ENCODE measurements at places on chromosomes 7 and 10.
A peak's percentile ranks its signal among the peaks of the same experiment; 100 is the strongest.

GRCh38 chr10:17452060-17452841 lies 2.1 kb downstream of the ST8SIA6 start:
- H3K4me1 ChIP-seq: no peaks in the 10 kb centered on the region
- peaks cover 29% of the 10 kb centered on the region for H3K27me3 ChIP-seq
- no peak overlapping the region for H3K27ac ChIP-seq
- H3K36me3 ChIP-seq: no peaks in the 10 kb centered on the region
- H3K4me3 ChIP-seq: peak overlapping the region; percentile 65

GRCh38 chr10:129883626-129884397 lies 80.3 kb downstream of the EBF3 start:
- H3K4me1 ChIP-seq: peaks cover 22% of the 10 kb centered on the region
- no peaks in the 10 kb centered on the region for H3K36me3 ChIP-seq
- H3K27ac ChIP-seq: no peak overlapping the region
- no peak overlapping the region for H3K4me3 ChIP-seq
- H3K27me3 ChIP-seq: no peaks in the 10 kb centered on the region

DNA sequence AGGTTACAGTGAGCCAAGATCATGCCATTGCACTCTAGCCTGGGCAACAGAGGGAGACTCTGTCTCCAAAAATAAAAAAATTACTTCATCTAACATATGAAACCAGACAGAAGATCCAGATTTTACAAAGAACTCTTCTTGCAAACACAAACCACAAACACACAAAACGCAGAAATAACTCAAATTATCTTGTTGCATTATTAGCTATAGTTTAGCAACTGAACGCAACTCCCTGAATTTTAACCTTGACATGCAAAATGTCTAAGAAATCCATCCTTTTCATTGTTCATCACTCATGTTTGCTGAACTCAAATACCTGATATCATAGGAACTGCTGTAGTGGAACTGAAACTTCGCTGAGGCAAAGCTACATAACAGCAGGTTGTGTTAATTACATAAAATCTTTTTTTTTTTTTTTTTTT lies 64.1 kb downstream of the MICU1 start:
- peaks cover 4% of the 10 kb centered on the region for H3K4me1 ChIP-seq
- DNase-seq: no peak
- no peak overlapping the region for H3K27ac ChIP-seq
- H3K4me3 ChIP-seq: no peak overlapping the region

DNA sequence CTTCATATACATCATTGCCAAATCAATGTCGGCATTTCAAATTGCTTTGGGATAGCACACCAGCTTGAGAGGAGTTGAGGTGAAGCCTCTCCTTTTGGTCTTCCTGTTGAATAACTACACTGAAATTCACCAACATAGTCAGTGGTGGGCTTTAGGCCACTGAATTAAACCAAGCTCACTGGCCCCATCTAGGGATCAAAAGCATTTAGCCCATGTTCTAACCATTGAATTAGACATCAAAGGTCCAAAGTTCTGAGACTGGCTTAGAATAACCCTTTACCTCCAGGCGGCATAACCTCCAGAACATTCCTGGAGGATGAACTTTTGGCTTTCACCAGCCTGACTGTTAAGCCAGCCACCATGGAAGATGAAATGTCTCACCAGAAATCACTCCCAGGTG lies 54.6 kb downstream of the BPGM start:
- no peaks in the 10 kb centered on the region for H3K27me3 ChIP-seq
- no peak overlapping the region for H3K27ac ChIP-seq
- H3K4me1 ChIP-seq: no peaks in the 10 kb centered on the region
- no peak overlapping the region for H3K4me3 ChIP-seq
- no peak for DNase-seq
- no peaks in the 10 kb centered on the region for H3K36me3 ChIP-seq

GRCh38 chr10:46273506-46274477 lies 13.0 kb upstream of the ANTXRL start:
- H3K36me3 ChIP-seq: no peaks in the 10 kb centered on the region
- DNase-seq: no peak
- H3K4me3 ChIP-seq: no peak overlapping the region
- no peaks in the 10 kb centered on the region for H3K4me1 ChIP-seq
- no peaks in the 10 kb centered on the region for H3K27me3 ChIP-seq

- H3K4me3 ChIP-seq: no peak overlapping the region
- H3K4me1 ChIP-seq: no peaks in the 10 kb centered on the region
- H3K36me3 ChIP-seq: no peaks in the 10 kb centered on the region
- no peaks in the 10 kb centered on the region for H3K27me3 ChIP-seq
- no peak overlapping the region for H3K27ac ChIP-seq
Observed at GRCh38 chr10:30282221-30282620, 66.9 kb downstream of the MTPAP start.

GRCh38 chr7:68783684-68784083 lies 814.6 kb upstream of the AUTS2 start:
- H3K4me3 ChIP-seq: no peak overlapping the region
- no peaks in the 10 kb centered on the region for H3K27me3 ChIP-seq
- H3K4me1 ChIP-seq: no peaks in the 10 kb centered on the region
- no peak overlapping the region for H3K27ac ChIP-seq
- H3K36me3 ChIP-seq: no peaks in the 10 kb centered on the region
- no peak for DNase-seq

DNA sequence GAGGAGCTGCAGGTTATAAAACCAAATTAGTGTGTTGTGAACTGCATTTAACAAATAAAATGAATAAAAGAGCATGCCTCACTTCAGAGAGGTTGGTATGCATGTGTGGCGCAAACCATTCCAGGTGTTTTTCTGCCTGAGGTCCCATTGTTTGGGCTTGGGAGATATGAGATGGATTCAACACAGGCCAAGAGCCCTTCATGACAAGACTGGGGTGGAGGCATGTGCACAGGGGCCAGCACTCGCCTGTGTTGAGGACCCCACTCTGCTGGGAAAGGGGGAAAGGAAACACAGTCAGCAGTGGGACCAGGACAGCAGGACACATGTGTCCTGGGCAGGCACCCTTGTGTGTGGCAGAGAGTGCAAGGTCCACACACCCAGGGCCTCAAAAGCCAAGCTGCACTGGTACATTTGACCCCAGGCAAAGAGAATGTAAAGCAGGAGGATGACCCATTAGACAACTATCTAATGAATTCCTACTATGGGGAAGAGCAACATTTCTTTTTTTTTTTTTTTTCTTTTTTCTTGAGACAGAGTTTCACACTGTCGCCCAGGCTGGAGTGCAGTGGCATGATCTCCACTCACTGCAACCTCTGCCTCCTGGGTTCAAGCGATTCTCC lies 9.2 kb upstream of the SLC18A3 start:
- peaks cover 3% of the 10 kb centered on the region for H3K27me3 ChIP-seq
- no peak for DNase-seq
- H3K4me1 ChIP-seq: no peaks in the 10 kb centered on the region
- no peaks in the 10 kb centered on the region for H3K36me3 ChIP-seq
- no peak overlapping the region for H3K27ac ChIP-seq

DNA sequence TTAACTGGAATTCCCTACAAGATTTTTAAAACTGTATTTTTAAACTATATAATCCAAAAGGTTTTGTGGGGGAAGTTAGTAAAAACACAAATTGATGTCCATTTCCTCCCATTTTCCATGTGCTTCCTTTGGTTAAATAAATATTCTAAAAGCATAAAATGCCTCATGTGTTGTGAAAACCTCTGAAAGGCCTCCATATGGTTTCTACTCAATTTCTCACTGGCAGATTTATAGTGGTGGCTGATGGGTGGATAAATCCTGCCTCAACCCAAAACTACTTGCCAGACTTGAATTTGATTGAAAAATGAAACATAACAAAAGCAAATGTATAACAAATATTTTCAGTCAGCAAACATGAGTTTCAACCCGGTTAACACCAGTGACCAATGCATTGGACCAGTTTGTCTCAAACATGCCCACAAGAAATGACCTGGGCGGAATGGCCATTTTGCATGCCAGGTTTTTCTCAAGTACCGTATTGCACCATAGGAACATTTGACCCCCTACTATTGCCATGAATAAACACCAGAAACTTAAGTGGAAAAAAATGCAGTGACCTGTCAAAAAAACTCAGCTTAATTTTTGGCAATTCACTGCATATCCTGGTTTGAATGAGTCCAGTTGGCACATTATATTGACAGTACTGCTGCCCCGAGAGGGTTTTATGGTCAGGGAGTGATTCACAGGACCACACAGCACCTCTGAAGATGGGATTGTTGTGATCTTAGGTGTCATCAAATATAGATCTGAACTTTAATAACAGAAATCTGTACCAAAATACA lies 454.6 kb upstream of the ANKRD30A start:
- no peak overlapping the region for H3K4me3 ChIP-seq

- H3K4me1 ChIP-seq: no peaks in the 10 kb centered on the region
- H3K36me3 ChIP-seq: no peaks in the 10 kb centered on the region
- no peaks in the 10 kb centered on the region for H3K27me3 ChIP-seq
- no peak overlapping the region for H3K4me3 ChIP-seq
- H3K27ac ChIP-seq: no peak overlapping the region
Observed at GRCh38 chr7:98506471-98506870, 105.6 kb upstream of the BAIAP2L1 start.
